ENCODE measurements at places on chromosomes 7 and 10.

- no peak for DNase-seq
Observed at GRCh38 chr7:116439841-116440549, 59.5 kb upstream of the CAV2 start.

DNA sequence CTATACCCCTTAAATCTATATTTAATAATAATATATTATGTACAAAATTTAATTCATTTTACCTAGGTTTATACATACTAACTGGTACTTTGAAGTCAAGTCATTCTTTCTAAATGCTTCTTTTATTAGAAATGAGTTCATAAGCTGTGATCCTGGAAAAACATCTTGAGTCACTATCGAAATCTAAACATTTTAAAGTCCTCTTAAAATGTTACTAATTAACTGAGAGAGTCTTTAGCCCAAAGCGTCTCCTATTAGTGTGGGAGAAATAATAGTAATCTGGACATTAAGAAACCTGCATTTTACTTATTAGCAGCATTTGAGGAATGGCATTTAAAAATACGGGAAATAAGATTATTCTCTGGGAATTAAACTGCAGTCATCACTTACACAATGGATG is 142.7 kb downstream of the CTNNA3 start:
- no peak for DNase-seq

DNA sequence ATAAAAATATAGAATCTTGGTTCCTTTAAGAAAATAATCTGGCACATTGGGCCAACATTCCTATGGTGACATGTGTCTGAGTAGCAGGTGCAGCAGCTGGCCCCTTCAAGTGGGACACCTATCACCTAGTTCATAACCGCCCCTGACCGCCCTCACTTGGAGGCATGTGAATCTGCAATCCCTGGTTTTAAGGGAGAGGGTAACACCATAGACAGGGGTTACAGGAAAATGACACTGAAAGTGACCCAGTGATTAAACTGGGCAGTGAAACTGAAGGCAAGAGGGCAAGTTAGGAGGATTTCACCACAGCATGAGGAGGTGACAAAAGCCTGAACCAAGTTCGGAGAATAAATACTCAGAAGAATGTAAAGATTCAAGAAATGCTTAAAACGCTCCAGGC is 1.1 kb downstream of the RSU1 start:
- no peak for DNase-seq

DNA sequence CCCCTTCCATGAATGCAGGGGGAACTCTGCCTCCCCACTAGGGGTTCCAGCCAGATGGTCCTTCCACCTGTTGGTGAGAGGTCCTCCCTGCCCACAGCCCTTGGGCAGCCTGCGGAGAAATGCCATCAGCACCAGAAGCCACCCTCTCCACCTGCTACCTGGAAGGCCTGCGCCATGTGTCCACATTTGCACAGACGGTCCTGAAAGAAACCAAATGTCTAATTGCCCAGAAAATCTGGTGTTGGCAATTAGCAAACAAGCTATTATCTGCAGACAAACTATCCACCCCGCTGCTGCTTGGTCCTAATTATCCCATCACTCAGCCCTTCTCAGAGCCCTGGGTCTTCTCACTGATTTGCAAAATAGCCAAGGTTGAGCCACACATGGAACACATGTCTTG is 32.3 kb downstream of the HSPA12A start:
- DNase-seq, result no peak

DNA sequence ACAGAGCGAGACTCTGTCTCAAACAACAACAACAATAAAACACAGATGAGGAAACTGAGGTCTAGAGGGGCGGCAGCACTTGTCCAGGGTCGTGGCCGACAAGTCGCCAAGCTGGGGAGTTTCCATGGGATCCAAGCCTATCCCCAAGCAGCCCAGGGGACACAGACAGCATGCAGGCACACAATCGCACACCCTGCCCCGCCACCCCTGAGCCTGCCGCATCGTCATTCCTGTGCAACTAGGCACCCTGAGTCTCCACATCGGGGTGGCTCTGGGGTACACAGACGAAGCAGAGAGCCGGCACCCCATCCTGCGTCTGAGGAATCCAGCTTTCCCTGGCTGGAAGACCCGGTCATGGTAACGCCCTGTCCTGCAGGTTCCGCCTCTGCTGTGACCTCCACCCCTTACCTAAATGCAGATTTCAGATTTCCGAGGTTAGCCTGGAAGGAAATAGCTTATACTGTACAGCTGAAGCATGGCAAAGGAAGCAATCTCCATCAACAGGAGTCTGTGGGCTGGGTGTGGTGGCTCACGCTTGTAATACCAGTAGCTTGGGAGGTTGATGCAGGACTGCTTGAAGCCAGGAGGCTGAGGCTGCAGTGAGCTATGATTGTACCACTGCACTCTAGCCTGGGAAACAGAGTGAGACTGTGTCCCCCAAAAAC is 136.1 kb upstream of the TNRC18 start:
- DNase-seq, result no peak

DNA sequence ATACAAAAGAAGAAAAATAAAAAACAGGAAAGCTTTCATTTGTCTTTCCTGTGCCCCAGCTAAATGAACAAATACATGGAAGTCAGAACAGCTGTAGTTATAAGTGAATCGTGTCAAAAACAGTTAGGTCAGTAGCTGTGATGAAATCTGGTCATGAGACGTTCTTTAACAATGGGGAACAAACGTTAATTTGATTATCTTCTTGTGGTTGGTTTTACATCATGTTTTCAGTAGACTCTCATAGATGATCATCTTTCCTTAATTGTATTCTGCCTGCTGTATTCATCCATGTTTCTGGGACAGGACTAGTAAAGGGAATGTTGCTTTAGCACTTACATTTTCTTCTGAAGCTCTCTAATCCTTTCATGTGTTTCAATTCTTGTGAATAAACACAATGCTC is 97.0 kb downstream of the PCLO start:
- DNase-seq, result no peak

GRCh38 chr10:88810196-88810961 is 7.8 kb downstream of the LIPM start:
- DNase-seq, result peak; percentile 79

- no peak for DNase-seq
Observed at GRCh38 chr7:72109566-72109965, 302.6 kb downstream of the CALN1 start.

DNA sequence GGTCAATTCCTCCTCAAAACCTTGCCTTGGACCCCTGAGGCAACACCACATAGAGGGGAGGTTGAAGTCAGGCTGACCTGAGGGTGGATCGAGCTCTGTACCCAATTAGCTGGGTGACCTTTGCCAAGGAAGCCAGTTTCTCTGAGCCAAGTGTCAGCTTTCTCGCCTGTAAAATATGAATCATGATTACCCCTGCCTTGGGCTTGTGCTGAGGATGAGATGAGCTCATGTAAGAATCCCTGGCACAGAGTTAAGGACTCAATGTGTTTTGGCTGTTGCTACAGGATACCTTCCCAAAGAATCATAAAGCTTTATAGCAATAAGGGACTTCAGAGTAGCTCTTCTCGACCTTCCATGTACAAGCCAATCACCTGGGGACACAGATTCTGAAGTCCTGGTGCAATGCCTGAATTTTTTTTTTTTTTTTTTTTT is 43.5 kb upstream of the CACUL1 start:
- peak; percentile 96 for DNase-seq

DNA sequence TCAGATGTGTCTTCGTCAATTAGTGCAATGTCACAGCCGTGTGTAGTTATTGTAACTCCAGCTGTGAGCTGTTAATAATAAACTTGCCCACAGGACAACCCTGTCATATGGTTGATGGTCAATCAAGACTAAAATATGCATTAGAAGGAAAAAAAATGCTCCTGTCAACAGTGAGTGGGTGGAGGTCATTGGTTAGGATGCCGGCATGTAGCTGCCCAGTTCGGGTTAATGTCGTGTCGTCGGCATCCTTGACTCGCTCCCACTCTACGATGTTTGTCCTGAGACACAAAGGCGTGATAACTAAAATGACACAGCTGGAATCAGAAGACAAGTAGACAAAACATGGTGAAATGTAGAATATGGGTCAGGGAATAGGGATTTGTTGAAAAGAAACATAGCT is 442.8 kb upstream of the NPVF start:
- DNase-seq, result no peak

DNA sequence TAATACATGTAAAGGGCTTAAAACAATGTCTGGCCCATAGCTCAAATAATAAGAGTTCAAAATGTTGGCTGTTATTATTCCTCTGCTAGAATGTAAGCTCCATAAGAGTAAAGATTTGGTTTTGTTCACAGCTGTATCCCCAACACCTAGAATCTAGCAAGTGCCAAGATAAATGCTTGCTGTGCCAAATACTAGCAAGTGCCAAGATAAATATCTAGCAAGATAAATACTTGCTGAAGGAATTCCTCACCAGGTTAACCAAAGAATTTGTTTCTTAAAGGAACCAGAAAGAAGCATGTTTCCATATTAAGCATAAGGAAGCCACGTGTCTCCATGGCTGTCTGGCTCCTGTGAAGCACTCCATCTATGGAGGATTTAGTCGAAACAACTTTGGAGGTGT is 235.2 kb upstream of the SP4 start:
- DNase-seq, result no peak

DNA sequence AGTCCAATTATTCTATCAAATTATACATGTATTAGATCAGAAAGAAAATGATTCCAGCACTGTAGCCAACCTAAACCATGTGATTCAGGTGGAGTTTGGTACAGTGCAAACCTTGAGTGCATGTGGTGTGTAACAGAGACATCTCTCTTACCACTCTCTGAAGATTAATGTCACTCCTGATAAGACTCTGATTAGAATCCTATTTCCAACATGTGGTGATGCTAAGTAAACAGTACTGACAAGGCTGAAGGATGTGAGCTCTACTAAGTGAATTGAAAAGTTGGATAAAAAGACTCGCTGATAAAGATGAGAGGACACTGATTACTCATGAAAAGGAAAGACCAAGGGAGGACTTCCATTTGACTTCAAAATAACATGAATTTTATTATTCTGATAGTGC is 232.0 kb downstream of the SDK1 start:
- no peak for DNase-seq
